Hypothalamus (tissue), 51 donors: ENCODE measurements at places on chromosomes 7 and 10.
A peak's percentile ranks its signal among the peaks of the same experiment; 100 is the strongest.

- DNase-seq: no peak
Observed at GRCh38 chr7:28564033-28564432, 151.7 kb downstream of the CREB5 start.

- DNase-seq: no peak
Observed at GRCh38 chr10:126842836-126843235, 62.4 kb upstream of the DOCK1 start.

- no peak for DNase-seq
Observed at GRCh38 chr7:38339953-38340819, 66.8 kb upstream of the TARP start.

GRCh38 chr7:130364451-130364850 is 15.8 kb upstream of the CPA1 start:
- no peak for DNase-seq

DNA sequence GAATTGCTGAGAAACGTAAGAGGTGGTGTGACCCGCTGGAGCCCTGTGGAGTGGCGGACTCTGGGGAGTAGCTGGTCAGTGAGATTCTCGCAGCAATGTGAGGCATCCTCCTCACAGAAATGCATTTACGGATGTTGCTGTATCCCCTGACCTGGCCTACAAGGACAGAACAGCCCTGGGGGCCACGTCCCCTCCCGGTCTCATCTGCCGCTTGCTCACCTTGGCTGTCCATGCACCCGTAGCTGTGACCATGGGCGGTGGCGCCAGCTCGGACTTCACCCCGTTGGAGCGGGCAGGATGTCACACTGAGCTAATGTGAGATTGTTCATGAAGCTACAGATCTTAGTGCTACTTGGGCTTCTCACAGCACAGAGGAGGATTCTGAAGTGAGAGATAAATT is 193.8 kb downstream of the EBF3 start:
- no peak for DNase-seq

DNA sequence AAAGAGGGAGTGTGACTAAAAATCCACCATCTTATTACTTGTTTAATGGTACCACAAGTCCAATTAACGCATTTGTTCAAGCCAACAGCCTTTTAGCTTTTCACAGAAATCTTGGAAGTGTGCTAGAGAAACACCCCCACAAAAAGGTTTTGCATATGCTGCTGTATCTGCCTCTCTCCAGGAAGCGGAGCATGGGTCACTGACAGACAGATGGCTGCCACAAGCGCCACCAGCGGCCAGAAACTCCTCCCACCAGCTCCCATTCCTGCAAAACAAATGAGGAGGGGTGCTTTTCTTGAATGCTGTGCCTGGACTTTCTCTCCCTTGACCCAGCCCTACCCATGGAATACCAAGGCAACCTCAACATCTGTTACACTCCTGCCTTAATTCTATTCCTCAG is 176.3 kb upstream of the LRGUK start:
- DNase-seq: no peak

DNA sequence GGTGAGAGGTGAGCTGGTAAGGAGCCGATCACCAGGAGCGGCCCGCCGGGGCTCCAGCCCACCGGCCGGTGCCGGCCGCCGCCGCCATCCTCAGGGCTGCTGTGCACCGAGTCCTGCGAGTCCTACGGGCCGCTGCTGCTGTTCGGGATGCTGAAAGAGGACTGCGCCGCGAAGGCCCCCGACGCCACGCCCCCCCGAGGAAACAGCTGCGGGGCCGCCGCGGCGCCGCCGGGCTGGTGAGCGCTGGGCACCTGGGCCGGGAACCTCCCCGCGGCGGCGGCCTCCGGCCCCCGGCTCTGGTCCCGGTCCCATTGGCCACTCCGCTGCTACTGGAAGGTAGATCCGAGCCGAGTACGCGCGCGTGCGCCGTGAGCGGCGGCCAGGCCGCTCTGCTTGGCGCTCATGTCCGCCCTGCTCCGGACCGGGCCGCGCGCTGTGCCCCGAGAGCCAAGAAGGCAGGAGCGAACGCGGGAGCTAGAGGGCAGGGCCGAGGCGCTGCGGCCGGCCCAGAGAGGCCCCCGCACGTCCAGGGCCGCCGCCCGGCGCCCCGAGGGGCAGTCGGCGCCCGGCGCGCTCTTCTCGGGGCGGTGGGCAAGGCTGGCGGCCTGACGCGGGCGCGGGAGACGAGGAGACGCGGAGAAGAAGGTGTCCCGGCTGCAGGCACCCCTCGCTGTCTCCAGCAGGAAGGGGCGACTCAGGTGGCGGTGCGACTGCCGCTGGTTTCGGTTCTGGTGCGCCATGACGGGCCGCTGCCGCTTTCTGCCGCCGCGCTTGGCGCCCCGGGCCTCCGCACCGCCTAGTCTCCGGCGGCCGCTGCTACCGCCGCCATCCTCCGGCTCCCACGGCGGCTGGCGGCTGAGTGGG is 121.3 kb upstream of the WIPF3 start:
- peak; percentile 64 for DNase-seq

DNA sequence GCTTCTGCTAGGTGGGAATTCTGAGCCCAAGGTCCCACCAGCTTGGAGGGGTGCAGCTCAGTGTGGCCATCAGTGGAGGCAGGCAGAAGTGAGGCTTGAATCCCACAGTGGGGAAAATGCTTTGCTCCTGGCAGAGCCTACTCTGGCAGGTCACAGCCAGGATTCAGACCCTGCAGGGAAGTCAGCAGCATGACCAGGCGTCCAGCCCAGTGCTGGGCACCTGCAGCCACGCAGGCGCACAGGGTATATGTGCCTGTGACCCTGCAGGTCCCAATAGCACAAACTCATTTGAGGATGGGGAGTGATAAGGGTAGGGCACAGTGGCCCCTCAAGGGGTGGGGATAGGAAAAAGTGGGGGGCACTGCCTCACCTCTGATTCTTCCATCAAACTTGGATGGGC is 8.4 kb upstream of the AEBP1 start:
- DNase-seq: no peak

- DNase-seq: no peak
Observed at GRCh38 chr10:5546891-5547680, 22.3 kb downstream of the CALML3 start.

GRCh38 chr10:7950981-7951847 is 103.3 kb upstream of the GATA3 start:
- no peak for DNase-seq

DNA sequence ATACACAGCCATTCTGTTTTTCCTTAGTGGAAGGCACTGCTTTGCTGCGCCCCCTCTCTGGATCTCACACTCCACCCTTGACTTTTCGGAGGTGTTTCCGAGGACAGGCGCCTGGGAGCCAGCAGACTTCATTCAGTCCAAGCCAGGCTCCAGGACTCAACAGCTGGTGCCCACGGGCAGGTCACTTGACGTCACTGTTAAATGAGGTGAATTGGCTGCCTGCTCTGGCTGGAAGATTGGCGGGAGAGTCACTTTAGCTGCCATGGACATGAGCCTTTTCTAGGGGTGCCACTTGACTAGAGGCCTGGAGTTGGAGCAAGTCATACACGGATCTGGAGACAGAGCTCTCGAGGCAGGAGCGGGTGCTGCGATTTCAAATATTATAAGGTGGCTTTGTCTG is 3.2 kb downstream of the HTRA1 start:
- no peak for DNase-seq

DNA sequence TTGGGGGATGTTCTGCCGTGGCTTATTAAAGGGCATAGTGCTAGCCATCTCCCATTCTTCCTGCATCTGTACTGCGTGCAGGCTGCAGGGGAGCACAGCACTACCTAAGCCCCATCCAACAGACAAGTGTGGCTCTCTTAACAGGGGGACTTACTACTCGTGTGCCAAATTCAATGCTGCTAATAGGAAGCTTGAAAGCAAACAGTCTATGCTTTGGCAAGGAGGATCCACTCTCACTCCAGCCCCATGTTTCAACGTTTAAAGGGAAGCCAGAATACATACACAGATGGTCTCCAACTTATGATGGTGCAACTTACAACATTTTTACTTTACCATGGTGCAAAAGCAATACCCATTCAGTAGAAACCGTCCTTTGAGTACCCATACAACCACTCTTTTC is 228.0 kb upstream of the C7orf33 start:
- DNase-seq: no peak

- no peak for DNase-seq
Observed at GRCh38 chr10:132645247-132645530, 107.6 kb downstream of the INPP5A start.

DNA sequence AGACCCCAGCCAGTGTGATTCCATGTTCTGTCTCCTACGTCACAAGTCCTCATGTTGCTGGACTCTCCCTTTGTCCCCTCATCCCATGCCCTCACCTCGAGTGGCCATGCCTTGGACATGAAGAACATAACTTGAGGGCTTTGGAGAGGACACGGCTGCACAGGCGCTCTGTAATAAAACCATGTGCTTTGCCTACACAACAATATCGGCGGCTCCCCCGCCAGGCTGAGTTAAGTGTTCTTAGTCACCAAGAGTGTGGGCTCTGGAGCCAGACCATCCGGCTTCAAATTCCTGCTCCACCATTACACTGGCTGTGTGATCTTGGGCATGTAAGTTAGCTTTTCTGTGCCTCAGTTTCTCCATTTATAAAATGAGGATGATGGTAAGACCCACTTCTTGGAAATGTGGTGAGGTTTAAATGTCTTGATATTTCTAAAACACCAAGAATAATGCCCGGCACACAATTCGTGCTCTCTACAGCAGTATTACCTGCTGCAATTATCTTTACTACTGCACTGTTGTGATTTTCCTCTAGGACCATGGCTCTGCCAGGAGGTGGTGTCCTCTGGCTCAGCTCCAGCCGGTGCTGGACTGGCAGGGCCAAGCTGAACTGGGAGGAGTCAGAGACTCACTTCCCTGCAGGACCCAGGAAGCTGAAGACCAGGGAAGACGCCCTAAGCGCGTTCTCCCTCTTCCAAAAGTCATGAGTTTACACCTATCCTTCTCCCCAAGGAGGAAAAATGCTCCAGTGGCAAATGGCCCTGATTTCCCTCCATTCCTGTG is 15.7 kb downstream of the SLIT1 start:
- no peak for DNase-seq

DNA sequence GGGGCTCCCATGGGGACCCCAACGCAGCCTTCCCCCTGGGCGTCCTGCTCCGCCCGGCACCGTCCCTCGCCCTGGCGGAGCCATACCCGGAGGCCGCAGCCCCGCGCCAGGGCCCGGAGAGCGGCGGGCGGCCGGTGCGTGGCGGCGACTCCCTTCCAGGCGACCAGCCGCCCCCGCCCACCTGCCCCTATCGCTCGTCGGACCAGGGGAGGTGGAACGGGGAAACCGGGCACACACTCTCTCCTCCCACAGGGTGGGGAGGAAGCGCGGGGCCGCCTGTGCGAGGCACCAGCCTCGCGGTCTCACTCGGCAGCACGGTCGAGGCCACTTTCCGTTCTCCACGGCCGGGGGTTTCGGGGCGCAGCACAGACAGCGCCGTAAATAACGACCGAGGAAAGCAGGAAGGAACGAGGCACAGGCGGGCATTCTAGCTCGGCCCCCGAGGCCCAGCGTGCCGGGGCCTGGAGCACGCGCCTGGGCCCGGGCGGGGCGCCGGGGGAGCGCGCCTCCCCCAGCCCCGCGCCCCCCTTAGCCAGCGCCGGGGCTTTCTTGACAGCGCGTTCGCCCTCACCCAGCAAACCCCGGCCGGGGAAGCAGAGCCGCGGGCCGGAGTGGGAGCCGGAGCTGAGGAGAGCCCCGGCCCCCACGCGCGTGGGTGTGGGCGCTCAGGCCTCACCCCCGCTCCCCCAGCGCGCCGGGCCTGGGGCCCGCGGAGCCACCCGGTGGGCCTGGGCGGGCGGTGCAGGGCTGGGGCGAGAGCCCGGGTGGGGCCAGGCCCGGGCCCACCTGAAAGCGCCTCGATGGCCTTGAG is 936 bp downstream of the IGF2BP3 start:
- DNase-seq: no peak
